ENCODE measurements at places on chromosomes 4 and X.

DNA sequence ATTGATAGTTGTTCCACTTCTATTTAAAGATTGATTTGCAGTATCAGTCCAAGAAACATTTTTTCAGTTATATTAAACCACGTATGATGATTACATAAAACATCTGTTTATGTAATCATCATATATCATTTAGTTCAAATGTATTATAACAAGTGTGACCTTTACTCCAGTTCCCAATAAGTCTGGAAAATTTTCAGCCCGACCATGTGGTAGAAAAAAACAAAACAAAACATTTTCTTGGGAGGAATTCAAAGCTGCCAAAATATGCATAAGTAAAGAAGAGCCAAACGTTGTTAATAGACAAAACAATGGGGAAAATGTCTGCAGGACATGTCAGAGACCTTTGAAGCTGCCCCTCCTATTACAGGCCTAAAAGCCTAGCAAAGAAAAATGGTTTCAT lies 709.1 kb downstream of the FAT4 start:
- DNase-seq: no peak

DNA sequence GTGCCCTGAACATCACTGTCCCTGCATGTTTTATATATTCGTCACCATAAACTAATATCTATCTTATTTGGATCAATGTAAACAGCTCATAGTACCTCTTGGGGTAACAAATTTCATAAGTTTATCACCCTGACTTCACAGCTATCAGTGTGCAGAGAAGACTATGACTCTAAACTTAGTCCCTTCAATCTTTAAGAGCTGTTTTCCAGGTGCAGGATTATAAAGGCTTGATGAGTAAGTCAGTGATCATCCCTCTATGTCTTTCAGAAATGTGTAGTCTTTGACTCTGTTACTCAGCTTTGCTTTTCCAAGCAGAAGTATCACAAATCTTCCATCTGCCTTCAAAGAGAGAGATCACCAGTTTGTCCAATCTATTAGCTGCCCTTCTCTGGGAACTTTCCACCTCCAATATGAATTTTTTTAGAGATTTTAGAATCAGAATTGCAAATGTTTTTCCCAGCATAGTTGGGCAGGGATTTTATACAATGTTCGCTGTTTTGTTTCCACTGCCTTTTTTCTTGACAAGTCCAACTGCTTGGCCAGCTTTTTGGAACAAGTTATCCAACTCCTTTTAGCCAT lies 45.1 kb upstream of the TSPAN7 start:
- DNase-seq: no peak

GRCh38 chr4:108762559-108763225 lies at the start of gene ETNPPL:
Gene ETNPPL (minus strand): TSS chr4:108763053. CDS start chr4:108762898, 155 bp downstream.
- no peak for DNase-seq

DNA sequence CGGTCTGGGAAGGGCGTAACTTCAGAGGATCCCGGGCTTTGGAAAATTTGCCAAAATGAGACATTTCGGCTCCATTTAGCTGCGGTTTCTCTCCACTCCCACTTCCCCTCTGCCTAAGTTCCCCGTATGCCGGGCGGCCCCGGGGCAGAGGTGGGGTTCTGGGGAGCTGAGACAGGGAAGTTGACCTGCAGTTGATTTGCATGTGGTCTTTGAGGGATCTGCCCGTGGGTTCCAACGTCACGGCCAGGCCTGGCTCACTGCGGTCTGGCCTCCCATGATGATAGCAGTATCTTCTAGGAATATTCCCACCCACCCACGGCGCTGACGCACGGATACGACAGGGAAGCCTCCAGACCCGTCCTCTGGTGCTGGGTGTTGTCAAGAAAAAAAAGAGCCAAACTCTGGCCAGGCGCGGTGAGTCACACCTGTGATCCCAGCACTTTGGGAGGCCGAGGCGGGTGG lies 27.3 kb upstream of the CRLF2 start:
- DNase-seq: no peak

DNA sequence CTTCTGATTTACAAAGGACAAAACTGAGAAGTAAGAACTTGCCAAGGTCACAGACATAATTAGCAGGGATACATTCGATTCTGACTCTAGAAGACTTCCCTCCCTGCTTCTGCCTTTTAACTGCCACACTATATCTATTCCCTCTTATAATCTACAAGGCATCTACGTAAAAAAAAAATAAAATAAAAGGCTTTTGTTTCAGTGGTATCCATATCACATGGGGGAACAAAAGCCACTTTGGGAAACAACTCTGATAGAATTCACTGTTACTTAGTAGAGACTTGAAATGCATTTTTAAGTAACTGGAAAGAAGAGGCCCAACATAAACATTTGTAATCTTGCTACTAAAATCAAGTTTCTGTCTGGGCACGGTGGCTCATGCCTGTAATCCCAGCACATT lies 247.2 kb downstream of the SCFD2 start:
- no peak for DNase-seq
